ENCODE measurements at places on chromosomes 5 and 9.

GRCh38 chr5:152523964-152524363 lies 118.9 kb upstream of the NMUR2 start:
- no peak for DNase-seq

DNA sequence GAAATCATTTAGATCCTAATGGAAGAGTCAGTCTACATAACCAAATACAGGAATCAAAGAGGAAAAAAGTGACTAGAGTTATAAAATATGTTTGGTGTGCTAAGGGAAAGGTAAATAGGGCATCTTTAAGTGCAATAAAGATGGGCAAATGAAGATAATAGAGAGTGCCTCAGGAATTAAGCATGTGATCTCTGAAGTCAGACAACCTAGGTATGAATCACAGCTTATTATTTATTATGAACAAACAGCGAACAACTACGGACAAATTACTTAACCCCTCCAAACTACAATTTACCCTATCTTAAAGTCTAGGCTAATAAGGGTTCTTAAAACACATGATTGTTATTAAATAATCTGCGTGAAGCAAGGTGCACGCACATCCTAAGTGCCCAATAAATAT lies 910.2 kb upstream of the DMAC1 start:
- no peak for DNase-seq

GRCh38 chr5:175803254-175803653 lies 68.1 kb upstream of the CPLX2 start:
- DNase-seq = no peak

GRCh38 chr5:147753765-147754164 lies 28.8 kb downstream of the JAKMIP2 start:
- DNase-seq = no peak

DNA sequence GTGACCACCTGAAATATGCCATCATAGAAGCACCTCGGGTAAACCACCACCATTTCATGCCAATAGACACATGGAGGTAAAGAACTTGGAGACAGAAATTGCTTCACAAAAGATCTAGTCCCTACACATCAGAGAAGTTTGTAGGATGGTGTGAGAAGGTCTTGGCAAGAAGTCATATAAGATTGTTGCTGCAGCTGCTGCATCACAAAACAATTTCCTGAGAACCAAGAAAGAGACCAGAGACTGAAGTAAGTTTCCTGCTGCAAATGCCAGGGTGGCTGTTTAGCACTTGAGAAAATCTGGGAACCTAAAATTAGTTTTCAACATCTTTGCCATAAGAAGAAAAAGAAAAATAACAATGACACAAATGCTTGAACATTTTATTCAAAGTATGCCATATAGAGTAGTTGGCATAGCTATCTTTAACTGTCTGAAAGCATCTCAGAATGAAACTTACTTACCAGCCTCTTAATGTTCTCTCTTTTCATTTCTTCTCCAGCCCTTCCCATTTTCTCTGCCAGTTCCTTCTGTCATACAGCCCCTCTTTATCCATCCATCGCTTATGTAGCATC lies 114.3 kb downstream of the KCTD16 start:
- DNase-seq = no peak

GRCh38 chr5:115496936-115497576 lies 47.5 kb downstream of the FEM1C start:
- DNase-seq = no peak

- no peak for DNase-seq
These were observed 1815.4 kb upstream of the CDH6 start for GRCh38 chr5:29378104-29378503.

- DNase-seq = no peak
These were observed 215.1 kb upstream of the ZNF608 start for GRCh38 chr5:124961521-124961920.

- no peak for DNase-seq
These were observed 80.1 kb upstream of the PLPP6 start for GRCh38 chr9:4581861-4582565.

- DNase-seq = no peak
These were observed 20.5 kb upstream of the OR2K2 start for GRCh38 chr9:111350556-111350955.

DNA sequence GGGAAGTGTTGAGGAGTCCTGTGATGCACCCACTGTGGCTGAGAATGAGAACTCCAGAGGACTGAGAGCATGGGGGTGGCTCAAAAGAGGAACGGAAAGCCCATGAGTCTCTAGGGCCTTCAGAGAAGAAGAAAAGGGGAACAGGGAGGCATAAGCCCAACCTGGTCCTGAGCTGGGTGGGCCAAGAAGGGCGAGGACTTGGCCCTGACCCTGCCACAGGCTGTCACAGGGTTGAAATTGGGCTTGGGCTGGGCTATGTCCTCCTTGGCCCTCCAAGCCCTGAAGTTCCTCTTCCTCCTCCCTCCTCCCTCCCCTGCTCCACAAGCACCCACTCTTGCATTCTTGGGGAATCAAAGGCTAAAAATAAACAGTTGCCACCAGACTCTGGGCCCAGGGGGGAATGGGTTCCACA lies 49.3 kb upstream of the PPARGC1B start:
- no peak for DNase-seq

DNA sequence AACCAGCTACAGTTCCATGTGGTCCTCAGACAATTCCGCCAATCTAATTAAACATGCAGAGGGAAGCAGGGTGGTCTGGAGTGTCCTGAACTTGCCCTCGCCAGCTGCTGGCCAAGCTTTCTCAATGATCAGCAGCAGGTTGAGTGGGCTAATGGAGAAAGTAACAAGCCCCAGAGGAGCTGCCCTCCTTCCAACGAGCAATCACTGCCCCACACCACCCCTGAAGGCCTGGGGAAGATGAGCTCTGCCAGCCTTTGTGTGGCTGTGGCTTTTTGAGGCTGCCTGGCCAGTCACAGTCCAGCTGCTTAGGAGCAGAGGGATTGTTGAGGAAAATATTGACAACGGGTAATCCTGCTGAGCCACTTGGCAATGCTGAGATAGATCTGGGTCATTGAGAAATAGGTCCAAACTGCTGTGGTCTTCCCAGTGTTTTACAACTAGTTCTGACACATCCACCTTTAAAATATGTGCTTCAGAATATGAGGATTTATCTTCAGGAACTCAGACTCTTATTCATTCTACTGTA lies 107.3 kb downstream of the CD180 start:
- DNase-seq = no peak

GRCh38 chr5:172775326-172776234 lies 4.6 kb upstream of the DUSP1 start:
- DNase-seq = no peak

DNA sequence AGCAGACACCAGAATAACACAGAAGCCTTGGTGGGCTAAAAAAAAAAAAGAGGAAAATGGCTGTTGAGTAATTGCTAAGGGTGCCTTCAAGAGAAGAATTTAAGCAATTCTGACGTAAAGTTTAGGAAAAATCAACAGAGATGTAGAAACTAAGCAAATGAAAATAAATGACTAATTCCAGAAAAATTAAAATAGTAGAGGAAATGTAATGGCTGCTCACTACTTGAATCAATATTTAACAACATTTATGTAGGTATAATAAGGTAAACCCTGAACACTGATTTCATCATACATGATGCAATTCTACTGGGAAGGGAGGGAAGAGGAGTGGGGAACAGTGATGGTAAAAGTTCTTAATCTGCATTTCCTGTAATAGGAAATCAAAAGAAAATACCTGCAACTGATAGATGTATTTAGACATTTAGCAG lies 41.4 kb downstream of the PUM3 start:
- DNase-seq = no peak

Data from effector memory CD4-positive, alpha-beta T cell (primary cell).